ENCODE measurements at places on chromosomes 7 and 10.

- DNase-seq = no peak
Measured at GRCh38 chr7:16816824-16817223, 12.0 kb upstream of the AGR2 start.

- DNase-seq = no peak
Measured at GRCh38 chr7:18513343-18513742, 17.8 kb downstream of the HDAC9 start.

DNA sequence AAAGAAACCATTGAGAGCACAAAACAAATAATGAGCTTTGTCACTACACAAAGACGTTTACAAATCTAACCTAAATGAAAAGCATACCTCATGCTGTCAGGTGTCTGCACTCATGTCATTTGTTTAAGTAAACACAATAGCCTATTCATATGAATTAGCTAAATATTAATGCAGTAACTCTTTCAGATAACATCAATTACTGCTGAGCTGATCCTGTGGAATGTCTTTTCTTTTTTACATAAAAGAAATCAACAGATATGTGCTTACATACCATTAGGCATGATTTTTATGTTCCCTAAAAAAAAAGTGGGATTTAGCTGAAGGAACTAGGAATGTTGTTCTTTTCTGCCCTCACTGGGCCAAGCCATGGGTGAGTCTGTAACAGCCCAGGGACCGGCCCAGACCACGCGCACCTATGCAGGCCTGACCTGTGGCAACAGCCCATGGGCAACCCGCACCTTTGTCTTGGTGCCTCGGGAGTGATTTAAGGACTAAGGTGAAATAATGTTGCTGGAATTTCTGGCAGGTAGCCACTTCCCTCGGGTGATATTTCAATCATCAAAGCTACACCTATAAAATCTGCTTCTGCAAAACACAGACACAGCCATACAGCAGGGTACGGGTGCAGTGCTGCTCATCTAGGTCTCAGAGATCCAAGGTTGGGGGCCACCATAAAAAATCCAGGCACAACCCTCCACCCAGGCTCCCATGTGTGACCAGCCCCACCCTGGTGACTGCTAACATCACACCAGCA lies 44.6 kb downstream of the FGFR2 start:
- DNase-seq = peak; percentile 87

GRCh38 chr7:33379891-33380525 lies 250.6 kb downstream of the BBS9 start:
- DNase-seq = no peak

GRCh38 chr10:55168343-55168742 lies 367.3 kb upstream of the PCDH15 start:
- DNase-seq = no peak

DNA sequence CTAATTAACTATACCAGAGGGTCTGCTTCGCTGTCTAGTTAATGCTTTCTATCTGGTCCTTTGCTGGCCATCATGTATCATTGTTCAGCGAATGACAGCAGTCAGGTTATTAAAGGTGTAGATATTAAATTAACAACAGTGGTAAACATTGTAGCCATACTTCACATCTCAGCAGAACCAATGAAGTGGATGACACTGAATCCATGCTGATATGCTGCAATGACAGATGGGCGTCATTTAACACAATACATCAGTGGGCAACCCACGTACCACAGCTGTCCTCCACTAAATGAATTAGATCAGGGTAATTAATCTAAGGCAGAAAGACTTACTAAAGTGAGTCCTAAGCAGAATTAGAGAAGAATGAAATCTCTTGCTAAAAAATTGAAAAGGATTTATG lies 767.2 kb downstream of the NXPH1 start:
- DNase-seq = no peak

GRCh38 chr10:116536810-116537209 lies 8.9 kb upstream of the PNLIP start:
- no peak for DNase-seq

DNA sequence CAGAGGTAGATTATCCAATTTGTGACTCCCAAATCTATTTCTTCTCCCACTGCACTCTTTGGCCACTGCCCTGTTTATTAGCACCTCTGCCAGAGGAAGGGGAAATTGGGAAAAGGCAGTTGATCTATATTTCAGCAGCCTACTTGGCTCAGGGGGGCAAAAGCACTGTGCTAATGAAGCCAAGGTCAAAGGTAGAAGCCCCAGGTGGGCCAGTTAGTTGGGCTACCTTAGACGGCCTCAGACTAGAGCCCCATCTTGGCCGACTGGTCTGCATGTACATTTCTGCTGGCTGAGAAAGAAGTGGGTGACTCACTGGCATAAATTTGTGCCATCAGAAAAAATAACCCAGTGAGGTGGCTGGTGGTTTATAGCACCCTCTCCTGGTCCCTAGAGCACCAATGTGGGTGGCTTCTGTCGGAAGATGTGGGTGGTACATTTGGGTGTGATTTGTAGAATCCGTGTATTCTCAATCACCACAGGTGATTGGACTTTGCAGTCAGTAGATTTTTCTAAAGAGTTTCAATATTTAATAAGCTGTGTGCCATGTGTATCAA lies 293.3 kb upstream of the MKI67 start:
- DNase-seq = no peak

GRCh38 chr10:16891375-16892313 lies 74.4 kb upstream of the RSU1 start:
- peak; percentile 94 for DNase-seq

GRCh38 chr10:110563132-110563531 lies 4.4 kb upstream of the SMC3 start:
- DNase-seq = no peak

- no peak for DNase-seq
Measured at GRCh38 chr10:5043716-5044115, 40.1 kb upstream of the AKR1C2 start.

DNA sequence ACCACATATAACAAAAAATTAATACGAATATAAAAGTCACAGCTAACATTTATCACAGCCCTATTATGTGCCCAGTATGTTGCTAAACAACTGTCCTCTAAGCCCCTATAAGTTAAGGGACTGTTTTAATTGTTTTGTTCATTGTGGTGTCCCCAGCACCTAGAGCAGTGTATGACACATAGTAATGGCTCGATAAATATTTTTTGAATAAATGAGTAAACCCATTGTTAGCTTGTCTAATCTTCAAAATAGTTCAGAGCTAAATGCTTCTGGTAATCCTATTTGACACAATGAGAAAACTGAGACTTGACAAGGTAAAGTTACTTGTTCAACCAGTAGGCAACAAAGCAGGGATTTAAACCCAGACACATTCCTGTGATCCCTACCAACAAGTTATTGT lies 78.4 kb upstream of the NEUROD6 start:
- DNase-seq = no peak

GRCh38 chr7:30863706-30864035 lies 48.0 kb upstream of the AQP1 start:
- DNase-seq = no peak

GRCh38 chr10:301536-301935 lies 166.3 kb downstream of the ZMYND11 start:
- no peak for DNase-seq

DNA sequence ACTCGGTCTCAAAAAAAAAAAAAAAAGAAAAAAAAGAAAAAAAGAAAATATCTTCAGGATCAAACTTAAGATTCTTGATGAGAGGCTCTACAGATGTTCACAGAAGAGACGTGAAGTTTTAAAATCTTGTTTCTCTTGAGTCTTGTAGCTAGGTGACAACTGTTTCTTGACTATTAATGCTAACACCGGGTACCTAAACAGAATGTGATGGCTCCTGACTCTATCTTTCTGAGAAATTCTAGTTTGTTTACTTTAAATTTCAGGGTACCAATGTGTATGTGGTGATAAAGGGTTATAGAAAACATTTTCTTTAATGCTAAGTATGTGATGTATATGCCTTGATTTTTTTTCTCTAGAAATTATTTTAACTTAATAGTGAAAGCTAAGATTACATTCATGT lies 61.0 kb downstream of the DAGLB start:
- no peak for DNase-seq
